Left renal cortex interstitium (tissue), 4 donors: ENCODE measurements at places on chromosomes 16 and 17.

GRCh38 chr16:64282181-64282580 is 839.7 kb downstream of the CDH11 start:
- DNase-seq = no peak

- no peak for DNase-seq
These were observed 627 bp upstream of the TSPOAP1 start for GRCh38 chr17:58329035-58329809.

DNA sequence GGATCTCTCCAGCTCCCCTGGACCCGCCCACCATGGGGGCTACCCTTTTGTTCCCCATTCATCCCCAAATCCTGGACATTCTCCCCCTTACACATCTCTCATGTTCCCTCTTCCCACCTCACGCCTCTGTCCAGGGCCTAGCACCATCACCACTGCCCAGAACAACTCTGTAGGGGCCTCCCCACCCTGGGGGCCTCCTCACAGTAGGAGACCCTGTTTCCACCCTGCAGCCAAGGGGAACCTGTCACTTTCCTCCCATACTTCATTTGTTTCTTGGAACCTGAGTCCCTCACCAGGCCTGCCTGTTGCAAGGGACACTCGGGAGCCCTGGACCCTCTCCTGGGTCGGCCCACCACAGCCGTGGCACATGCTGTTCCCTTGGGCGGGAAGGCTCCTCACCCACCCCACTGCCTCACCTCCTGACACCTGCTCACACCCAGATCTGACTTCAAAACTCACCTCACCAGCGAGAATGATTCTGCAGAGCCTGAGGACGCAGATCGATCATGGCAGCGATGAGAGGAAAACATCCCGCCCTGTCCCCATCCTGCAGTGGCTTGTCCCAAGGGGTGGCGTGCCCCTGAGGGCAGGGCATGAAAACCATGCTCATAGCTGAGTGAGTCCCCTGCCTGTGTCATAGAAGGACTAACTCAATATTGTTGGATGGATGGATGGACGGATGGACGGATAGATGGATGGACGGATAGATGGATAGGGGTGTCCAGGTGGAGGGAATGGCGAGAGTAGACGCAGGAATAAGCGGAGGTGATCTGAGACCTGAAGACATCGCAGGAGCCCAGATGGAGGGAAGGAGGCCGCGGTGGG is 6.8 kb upstream of the RASD1 start:
- no peak for DNase-seq

- DNase-seq = no peak
These were observed 66.5 kb upstream of the TNRC6C start for GRCh38 chr17:77892031-77892430.

DNA sequence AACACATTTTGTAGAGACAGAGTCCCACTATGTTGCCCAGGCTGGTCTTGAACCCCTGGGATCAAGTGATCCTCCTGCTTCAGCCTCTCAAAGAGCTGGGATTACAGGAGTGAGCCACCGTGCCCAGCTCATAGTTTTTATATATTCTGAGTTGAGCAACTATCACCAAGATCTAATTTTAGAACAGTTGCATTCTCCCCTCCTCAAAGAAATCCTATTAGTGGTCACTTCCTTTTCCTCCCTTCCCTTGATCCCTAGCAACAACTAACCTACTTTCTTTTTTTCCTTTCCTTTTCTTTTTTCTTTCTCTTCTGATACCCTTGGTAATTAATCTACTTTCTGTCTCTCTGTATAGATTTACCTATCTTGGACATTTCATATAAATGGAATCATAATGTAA is 61.5 kb upstream of the B4GALNT2 start:
- DNase-seq = no peak

GRCh38 chr17:13638855-13639458 is 37.2 kb upstream of the HS3ST3A1 start:
- no peak for DNase-seq

GRCh38 chr17:66451188-66452149 is 149.1 kb downstream of the PRKCA start:
- DNase-seq = no peak

DNA sequence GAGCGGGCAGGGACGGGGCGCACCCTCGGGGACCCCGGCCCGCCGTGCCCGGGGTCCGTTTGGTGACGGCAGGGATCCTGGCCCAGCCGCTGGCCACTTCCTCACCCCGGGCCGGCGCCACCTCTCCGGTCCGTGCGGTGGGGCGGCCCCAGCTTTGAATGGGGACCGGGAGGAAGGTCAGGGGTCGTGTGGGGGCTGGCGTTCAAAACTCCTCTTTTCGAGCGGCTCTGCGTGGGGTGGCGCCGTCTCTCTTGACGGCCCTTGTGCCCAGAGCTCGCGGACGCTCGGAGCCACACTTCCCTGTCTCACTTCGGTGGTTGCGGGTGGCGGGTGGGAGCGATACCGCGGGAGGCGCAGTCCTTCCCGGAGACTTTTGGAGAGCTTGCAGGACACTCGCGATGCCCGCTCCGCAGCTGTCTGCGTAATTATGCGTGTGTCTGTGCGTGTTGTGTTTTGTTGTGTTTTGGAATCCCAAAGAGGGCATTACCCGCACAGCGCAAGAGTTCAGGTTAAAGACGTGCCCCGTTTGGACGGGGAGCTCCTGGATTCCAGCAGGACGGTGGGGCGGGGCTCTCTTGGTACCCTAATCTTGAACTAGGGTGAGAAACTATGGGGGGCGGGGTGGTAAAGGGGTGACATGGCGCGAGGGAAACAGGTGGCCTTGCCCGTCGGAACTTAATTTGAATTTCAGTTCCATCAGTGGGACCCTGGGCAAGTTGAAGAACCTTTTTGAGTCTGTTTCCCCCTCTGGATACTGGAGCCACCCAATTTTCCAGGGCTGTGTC is 637 bp downstream of the PLCG2 start:
- no peak for DNase-seq

DNA sequence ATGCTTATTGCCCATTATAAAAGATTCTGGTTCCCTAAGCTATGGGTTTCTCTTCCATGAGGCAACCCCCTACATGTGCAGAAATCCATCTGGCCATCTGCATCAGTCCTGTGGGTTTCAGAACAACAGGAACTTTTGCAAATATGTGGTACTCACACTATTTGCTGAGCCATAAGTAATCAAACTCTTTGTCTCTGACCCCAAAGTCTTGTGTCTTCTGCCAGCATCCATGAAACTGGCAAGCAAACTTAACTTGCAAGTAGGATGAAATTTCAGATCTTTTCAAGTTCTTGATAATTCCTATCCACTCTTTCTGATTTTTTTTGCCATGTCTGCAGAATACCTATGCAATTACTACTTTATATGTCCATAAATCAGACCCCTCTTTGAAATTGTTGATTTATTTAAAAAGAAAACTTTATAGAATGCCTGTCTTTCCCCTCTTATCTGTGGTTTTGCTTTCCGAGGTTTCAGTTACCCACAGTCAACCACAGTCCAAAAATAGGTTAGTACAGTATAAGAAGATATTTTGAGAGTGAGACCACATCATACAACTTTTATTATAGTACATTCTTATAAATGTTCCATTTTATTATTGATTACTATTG is 158.4 kb upstream of the IRX3 start:
- DNase-seq = no peak

DNA sequence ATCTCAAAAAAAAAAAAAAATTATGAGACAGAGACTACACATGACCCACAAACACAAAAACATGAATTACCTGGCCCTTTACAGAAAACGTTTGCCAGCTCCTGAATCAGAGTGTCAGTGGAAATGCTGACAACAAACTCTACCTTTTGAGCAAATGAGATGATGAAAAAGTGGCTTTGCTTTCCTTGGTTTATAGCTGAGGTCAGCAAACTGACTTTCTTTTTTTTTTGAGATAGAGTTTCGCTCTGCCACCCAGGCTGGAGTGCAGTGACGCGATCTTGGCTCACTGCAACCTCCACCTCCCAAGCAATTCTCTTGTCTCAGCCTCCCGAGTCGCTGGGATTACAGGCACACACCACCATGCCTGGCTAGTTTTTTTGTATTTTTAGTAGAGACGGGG is 46.3 kb downstream of the ZCCHC14 start:
- DNase-seq = no peak

DNA sequence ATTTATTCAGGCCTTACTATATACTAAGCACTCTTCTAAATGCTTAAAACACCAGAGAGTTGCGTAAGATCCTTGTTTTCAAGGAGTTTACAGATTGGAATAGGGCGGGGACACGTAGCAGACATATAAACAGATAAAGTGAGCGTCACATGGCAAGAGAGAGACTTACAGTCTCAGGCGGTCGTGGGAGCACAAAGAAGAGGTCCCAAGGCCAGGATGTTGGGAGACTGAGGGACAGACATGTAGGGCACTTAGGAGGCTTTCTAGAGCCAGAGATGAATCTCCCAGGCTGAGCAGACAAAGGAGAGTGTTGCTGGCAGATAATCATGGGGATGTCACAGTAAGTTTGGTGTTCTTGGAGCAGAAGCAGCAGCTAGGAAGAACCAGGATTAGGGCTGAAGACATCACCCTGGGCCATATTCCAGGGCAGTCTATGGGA is 119.1 kb upstream of the ANKFN1 start:
- DNase-seq = no peak

DNA sequence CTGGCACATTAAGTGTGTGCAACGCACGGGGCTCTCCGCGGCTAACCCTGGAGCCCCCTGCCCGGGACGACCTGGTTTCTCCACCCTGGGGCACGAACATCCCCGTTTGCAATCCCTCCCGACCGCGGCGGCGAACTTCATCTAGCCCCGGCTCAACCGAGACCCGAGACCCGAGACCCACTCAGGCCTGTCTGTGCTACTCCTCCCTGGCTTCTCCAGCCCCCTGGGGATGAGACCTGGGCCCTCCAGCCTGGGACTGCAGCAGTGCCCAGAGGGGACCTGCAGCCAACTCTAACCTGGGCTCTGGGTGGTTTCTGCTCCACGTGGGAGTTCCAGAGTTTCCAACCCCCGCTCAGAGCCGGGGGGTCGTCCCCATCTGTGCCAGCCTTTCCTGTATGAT is 73.5 kb downstream of the TIMM22 start:
- DNase-seq = no peak

GRCh38 chr17:2082003-2082781 is 27.3 kb downstream of the HIC1 start:
- DNase-seq = no peak

DNA sequence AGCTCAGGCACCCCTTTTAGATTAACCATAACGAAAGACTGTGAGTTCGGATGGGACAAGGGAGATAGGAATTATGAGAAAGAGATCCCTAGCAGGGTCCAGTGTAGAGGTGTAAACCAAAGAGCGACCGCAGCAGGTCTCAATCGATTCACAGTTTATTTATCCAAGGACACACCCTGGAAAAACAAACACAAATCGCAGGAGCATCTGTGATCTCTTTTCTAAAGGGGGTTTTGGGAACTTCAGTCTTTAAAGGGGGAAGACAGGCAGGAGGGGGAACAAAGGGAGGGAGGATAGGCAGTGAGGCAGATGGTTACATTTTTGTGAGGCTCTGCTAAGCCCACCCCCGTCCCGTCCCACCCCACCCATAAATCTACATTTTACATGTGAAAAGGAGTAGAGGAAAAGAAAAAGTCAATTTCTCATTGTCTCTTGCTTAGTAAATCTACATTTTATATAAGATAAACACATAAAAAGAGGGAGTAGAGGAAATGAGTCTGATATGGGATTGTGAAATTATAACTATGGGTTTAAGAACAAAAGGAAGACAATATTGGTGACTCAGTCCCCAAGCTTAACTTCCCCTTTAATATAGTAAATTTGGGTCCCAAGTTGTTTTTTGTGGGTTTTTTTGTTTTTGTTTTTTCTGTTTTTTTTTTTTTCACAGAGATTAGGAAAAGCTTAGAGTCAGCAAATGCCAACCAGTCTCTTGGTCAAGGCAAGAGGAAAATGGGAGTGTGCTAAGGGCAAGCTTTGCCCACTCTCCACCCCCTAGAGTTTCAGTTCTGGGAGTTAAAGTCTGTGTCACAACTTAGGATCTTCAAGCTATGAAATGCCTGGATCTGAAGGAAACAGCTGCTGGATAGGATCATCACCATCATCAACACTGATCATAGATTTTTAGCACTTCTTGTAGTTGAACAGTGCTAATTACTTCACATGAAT is 160.9 kb upstream of the CDH5 start:
- DNase-seq = no peak

GRCh38 chr16:17273142-17273561 is 197.6 kb downstream of the XYLT1 start:
- DNase-seq = no peak

DNA sequence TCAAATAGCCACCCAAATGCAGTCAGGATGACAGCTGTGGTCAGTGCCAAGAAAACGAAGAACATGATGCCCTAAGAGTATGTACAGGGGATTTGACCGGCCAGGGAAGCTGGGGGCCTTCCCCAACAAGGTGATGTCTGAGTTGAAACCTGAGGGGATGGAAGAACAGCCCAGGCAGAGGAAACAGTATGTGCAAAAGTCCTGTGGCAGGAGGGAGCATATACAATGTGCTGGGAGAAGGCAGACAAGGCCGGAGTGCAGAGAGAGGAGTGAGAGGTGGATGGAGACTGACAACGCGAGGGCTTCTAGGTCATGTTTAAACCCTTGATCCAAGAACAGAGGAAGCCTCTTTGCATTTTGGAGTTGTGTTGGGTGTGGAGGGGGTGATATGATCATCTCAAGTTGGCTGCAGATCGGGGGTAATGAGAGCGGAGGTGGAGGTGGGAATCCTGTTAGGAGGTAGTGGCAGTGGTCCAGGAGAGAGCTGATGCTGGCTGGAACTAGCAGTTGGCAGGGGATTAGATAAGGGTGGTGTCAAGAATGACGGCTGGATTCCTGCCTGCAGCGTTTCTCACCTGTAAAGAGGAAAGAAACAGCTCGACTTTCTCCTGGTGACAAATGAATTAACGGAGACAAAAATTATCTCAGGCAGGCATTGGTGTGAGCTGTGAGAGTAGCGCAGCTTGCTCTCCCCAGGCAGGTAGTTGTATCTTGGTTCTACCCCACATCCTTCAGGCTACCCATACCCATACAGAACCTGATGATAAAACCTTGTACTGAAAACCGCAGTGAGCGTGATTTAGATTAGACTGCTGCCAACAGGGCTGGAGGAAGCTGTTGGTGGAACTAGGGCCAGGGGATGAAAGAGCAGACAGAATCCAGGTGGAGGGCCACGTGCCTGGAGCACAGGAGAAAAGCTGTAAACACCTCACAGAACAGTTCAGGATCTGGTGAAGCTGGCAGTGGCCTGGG is 37.2 kb upstream of the NGFR start:
- DNase-seq = no peak

DNA sequence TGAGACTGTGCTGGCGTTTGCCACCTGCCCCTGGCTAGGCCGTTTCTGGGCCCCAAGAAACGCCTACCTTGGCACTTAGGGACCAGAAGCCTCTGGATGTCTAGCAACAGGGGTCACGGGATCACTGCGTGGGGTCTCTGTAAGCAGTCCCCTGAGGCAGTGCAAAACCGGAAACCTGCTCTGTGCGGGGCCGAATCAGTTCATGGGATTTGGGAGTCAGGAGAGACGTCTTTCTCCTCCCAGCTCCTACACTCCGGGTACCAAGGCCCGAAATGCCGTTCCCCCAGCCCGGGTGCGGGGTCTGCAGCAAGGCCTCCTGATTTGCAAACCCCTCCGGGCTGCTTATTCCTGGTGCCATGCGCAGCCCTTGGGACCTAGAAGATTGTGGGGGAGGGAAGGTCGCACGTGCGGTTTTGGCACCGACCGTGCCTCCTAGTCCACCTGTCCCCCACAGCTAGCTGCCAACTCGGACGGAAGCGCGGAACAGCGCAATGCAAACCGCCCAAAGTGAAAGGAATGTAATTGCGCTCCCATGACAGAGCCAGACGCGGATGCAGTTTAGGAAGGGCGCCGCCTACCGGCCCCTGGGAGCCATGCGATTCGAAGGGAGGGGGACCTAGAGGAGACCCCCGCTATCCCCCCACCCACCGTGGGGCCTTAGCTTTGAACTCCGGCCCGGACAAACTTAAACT is 6.5 kb downstream of the IRX5 start:
- no peak for DNase-seq

GRCh38 chr17:78680436-78680835 is 101.6 kb downstream of the CYTH1 start:
- DNase-seq = no peak
